ENCODE measurements at places on chromosomes 6 and 20.
A peak's percentile ranks its signal among the peaks of the same experiment; 100 is the strongest.

GRCh38 chr20:52847731-52848359, 124.3 kb upstream of the TSHZ2 start:
- DNase-seq: no peak

- DNase-seq: no peak
Observed at GRCh38 chr6:57029213-57029612, 17.3 kb upstream of the KIAA1586 start.

DNA sequence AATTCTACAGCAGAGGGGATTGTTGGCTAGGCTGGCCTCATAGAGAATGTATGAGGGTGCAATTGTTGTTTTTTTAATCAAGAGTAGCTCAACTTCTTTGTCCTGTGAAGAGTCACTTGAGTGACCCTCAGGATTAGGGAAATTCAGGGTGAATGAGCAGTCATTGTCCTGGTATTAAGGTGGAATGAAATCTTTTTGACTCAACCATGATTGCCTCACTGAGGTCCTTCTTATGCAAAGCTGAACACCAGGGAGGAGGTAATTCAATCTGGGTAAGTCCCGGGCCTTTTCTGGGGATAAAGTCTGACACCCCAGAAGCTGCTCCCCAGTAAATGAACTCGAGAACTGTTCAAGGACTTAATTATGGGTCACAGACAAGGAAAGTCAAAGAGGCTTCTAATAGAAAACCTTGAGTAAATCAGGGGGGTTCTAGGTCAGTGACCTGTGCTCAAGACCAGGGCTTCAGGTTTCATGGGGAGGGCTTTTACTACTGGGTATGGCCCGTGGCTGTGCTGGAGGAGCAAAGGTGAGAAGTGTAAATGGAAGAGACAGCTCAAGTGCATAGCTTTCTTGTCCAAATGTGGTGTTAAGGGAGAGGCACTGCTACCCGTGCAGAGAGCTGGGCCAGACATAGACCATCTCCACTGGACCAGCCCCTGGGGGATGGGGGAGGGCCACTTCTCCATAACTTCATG, 25.3 kb upstream of the ZBTB24 start:
- no peak for DNase-seq

DNA sequence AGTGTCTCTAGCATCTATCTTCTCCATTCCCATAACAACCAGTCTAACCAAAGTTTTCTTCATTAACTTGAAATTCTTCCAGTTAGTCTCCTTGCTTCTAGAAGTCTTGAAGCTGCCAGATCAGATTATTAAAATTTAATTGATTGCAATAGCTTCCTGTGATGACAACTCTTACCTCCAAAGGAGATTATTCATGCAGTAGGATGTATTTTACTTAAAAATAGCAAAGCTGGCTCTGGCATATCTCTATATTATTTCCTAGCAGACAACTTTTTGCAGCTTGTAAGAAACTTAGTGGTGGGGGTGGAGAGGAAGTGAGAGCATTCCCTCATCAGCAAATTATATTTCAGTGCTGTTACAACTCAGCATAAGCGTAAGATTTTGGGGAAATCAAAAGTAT, 290.4 kb downstream of the GRIK2 start:
- DNase-seq: peak; percentile 7

DNA sequence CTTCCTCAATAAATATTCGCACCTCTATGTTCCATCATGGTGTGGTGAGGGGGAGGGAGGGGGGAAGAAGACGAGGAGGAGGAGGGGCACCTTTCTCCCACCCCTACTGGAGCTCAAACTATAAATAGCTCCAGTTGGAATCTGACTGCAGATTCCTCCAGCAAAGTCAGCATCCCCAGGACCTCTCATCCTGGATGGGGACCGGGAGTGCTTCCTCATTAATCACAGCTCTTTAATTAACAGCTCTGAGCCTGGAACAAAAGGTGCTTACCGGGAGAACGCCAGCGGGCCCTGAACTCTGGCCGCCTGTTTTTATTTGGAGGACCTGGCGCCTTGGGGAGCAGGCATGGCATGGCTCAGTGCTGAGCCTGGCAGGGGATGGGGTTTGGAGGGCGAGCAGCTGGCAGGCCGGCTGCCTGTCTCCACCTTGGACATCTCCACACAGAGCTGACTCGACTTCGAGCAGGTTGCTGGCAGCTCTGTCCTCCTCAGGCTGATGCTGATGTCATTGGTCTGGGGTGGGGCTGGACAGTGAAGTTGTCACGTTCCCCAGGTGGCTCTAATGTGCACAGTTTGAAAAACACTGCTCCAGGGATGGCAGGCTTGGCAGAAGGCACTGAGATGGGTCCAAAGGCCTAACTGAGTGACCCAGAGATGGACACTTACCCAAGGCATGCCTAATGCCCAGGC, 180.4 kb downstream of the DHX35 start:
- DNase-seq: no peak

Measured in fibroblast of skin of left quadriceps (primary cell).